ENCODE measurements at places on chromosomes 2 and 18.

DNA sequence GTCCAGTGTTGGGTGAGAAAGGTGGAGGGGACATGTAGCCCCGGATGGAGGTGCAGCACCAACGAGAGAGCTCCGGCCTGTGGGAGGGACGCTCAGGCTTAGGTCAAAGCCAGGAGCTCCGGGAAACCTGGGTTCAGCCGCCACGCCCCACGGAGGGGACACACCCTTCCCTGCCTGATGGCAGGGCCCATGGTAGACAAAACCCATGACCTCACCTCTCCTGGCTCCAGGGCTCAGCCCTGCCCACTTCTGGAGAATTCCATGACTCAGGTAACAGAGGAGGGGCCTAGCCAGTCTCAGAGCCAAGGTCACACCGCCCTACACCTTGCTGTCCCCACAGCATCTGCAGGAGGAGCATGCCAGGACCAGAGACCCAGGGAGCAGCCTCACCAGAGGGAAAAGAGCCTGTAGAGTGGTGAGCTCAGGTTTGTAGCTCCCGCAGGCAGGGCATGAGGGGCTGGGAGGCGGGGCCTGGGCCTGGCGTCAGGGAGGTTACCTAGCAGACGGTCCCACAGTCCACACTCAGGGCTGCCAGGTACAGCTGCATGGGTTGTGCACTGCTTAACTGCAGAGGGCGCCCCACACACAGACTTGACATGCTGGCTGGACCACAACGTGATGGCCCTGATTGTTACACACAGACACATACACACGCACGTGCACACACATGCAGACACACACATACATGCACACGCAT lies 70.8 kb upstream of the SMAD7 start:
- no peak for DNase-seq

DNA sequence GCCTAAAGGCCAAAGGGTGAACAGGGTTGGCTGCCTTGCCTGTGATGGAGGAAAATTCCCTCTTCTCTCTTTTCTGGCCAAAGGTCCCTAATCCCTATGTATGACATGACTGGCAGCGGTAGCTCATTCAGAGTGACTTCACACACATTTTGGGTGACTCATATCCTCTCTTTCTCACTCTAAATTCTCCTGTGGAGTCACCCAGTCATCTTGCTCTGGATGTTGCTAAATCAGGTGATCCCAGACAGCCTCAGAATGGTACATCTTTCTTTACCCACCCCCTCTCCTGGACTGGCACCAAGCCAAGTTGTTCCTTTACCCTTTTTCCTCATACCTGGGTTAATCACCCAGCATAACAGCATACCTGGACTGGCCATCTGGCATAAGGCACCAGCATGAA lies 77.2 kb downstream of the NEURL3 start:
- no peak for DNase-seq

DNA sequence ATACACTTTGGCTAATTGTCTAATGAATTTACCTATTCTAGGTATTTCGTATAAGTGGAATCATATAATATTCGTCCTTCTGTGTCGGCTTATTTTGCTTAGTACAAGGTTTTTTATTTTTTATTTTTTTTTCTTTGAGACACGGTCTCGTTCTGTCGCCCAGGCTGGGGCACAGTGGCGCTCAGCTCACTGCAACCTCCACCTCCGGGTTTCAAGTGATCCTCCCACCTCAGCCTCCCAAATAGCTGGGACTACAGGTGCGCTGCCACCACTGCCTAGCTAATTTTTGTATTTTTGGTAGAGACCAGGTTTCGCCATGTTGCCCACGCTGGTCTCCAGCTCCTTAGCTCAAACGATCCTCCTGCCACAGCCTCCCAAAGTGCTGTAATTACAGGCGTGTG lies 38.2 kb downstream of the PCBP1 start:
- DNase-seq, result no peak

DNA sequence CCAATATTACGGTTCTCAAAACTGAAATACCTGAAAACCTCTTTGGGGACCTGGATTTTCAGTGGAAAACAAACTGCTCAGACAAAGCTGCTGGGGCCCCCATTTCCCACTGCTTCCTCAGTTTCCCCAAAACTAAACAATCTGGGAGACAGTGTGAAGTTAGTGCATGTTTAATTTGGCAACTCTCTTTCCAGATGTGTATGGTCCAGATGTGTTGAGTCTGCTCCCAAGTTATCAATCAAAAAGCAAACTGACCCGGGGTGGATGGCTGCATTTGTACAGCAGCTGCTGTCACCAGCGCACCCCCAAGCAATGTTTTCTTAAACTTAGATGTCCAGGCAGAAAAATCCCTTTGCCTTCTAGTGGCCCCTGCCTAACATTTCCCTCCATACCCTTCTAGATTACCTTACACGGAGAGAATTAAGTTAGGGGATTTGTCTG lies 136.9 kb downstream of the COPS8 start:
- DNase-seq, result no peak

DNA sequence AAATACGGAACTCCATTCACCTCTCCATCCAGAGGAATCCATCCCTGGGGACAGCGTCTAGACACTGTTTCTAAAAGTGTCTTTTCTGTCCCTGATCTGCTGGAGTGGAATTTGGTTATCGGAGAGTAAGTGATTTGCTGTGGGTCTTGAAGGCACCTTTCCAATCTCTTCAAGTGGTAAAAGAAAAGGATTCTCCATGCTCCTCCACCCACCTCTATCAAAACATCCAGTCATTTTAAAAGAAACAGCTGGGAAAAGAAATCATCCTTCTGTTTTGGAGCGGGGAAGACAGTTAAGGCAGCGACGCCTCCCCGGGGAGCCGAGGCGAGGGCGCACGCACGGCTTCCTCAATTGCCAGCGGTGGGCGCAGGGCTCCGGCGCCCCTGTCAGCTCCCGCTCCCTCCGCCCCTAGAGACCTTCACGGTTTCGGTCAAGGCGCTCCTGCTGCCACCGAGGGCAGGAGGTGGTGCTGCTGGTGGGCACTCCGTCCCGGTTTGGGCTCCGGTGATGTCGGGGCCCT lies 547 bp downstream of the SLC35F5 start:
- DNase-seq, result no peak

- DNase-seq, result no peak
Measured at GRCh38 chr2:38130876-38131275, 54.9 kb upstream of the CYP1B1 start.

GRCh38 chr2:66387016-66387753 lies 47.7 kb upstream of the MEIS1 start:
- DNase-seq, result no peak

GRCh38 chr2:64862623-64863022 lies 126.6 kb upstream of the SLC1A4 start:
- DNase-seq, result no peak

- DNase-seq, result no peak
Measured at GRCh38 chr2:113979191-113980128, 89.6 kb downstream of the ACTR3 start.

GRCh38 chr18:62332431-62332830 lies 7.3 kb downstream of the TNFRSF11A start:
- no peak for DNase-seq

DNA sequence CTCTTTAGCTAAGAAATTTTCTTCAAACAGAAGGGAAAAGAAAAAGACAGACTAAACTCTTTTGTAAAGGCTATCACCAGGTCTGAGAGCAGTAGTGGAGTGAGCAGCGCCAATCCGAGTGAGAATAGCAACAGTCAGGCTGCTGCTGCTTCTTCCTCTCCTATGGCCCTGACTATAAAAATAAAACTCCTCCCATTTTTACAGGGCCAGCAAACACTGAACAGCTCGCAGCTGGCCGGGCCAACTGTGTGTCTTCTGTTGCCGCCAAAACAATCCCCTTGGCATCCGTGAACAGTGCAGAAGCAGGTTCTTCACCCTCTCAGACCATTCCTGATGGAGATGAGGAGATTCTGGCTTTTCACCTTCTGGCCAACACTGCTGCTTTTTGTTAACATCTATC lies 124.5 kb downstream of the CNTNAP5 start:
- no peak for DNase-seq

DNA sequence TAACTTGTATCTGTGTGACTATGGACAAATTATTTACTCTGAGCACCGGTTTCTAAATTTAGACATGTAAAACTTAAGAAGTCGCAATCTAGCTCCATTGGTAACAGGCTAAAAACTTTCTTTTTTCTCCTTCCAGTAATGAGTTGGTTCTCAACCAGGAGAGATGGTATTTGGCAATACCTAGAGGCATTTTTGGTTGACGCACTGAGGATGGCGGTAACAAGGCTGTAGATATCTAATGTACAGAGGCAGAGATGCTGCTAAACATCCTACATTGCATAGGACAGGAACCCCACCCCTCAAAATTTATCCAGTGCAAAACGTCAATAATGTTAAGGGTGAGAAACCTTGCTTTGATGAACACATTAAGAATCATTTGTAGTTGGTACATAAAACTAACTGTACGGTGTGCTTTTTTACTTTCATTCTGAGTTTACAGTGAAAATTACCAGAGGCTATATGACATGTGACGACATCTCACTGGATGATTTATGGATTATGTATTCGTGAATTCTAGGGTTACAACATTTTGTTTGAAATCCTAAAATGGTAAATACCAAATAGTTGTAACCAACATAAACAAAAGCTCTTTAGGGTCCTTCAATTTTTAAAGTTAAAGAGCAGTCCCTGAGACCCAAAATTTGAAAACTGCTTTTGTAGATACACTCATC lies 91.3 kb downstream of the TLK1 start:
- DNase-seq, result no peak

- no peak for DNase-seq
Measured at GRCh38 chr18:12458771-12459170, 51.0 kb downstream of the PRELID3A start.

DNA sequence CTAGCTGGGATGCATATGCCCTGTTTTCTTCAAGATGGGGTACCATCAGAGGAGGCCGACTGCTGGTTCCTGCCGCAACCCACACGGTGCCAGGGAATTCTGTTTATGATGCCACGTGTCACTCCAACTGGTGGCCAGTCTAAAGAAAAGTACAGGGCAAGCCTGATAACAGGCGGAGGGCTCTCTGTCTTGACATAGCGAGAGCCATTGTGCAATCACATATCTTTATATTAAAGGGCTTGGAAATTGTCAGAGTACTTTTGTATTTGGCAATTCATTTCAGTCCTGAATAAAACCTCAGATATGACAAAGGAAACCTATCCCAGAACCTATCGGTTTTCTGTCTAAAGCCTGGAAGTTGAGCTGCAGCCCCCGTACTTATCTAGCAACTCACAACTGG lies 768.4 kb downstream of the TDRD15 start:
- DNase-seq, result no peak

GRCh38 chr2:160635488-160635887 lies 141.9 kb upstream of the RBMS1 start:
- no peak for DNase-seq

DNA sequence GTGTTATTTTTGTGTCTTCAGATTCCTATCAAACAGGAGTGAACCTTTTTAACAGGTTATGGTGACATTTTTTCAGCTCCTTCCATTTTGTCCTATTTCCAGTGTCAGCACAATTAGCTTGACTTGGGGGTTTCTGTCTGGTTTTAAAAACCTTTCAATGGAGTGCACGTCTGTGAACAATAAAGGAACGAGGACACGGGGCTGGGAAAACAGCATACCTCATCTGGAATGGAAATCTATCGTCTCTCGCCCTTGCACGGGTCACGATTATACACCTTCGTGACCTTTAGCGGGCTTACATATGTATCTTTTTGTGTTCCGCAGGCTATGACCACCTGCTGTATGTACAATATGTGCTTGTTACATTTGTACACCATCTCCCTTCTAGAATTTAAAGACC lies 2.3 kb upstream of the ZNF532 start:
- no peak for DNase-seq

DNA sequence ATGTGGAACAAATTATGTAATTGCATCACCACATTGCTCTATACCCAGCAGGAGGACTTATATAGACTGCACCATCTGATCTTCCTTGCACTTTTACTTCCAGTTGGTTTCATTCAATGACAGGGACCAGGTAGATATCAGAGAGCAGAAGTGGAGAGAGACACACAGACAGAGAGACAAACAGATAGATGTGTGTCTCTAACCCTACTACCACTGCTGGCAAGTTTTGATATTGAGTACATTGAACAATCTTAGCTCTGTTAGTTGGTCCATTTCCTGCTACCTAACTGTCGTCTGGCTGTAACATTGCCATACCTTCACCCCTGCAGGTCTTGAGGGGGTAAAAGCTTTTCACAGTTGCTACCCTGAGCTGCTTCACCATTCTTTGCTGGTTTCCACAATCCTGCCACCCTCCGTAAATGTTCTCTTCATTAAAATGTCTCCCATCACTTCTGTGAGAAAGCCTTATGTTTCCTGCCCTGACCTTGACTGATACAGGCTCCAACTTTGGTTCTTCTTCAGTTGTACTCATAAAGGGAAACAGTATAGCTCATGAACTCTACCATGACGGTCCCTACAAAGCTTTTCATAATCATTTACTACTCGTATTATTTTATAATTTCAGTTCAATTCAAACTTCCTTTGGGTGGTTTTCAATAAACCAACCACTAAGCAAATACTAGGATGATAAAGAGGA lies 62.3 kb upstream of the ITGA4 start:
- no peak for DNase-seq

DNA sequence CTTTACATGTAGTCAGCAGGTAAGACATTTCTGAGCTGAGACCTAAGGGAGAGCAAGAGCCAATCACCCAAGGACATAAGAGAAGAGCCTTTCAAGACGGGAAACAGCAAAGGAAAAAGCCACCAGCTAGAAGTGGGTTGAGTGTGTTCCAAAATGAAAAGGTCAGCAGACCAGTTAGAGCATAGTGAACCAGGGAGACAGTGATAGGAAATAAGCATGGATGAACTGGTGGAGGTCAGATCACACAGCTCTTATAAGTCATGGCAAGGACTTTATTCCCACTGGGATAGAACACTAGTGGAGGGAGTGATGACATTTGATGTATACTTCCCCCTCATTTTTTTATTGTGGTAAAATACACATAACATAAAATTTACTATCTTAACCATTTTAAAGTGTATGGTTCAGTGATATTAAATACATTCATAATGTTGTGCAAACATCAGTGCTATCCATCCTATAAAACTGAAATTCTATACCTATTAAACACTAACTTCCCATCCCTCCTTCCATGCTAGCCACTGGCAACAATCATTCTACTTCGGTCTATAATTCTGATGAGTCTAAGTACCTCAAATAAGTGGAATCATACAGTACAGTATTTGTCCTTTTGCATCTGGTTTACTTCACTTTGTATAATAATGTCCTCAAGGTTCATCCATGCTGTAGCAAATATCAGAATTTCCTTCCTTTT lies 155.8 kb upstream of the WDSUB1 start:
- no peak for DNase-seq

- no peak for DNase-seq
Measured at GRCh38 chr2:226977775-226978190, 141.9 kb downstream of the RHBDD1 start.

DNA sequence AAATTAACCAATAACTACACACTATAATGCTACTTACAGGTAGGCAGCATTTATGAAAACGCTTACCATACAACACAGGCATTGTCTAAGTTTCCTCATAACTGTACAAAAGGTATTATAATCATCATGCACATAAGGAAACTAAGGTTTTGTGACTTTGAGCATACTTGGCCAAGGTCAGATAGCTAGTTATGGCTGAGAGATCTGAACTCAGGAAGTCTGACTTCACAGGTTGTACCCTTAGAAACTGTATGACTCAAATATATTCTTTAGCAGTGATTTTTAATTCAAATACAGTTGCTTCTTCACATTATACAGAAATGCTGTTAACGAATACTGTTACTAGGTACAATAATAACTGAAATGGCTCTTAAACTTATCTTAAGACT lies 89.3 kb downstream of the TRIP12 start:
- no peak for DNase-seq

GRCh38 chr2:96156011-96156820 lies 11.0 kb upstream of the DUSP2 start:
- no peak for DNase-seq
